Fibroblast of mammary gland (primary cell): ENCODE measurements at places on chromosomes 6 and 20.

- DNase-seq: no peak
Observed at GRCh38 chr6:149508485-149508884, 23.7 kb upstream of the ZC3H12D start.

- DNase-seq: no peak
Observed at GRCh38 chr6:73893696-73894095, 197.7 kb downstream of the CD109 start.

- DNase-seq: no peak
Observed at GRCh38 chr6:148307405-148307804, 35.2 kb upstream of the SASH1 start.

DNA sequence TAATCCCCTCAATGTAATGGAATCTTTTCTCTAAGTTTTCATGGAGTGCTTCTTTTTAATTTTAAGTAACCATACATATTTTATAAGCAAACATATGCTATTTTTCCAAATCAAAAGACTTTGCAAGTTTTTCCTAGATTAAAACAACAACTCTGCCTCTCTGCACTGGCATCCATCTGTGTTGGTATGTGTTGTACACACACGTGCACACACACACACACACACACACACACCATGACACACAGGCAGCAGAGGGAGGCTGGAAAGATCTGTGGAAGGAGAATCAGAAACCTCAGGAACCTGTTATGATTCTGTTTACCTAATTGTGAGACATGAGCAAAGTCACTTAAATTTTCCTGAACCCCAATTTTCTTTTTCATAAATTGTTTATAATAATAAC, 295.0 kb upstream of the PRDM1 start:
- no peak for DNase-seq

DNA sequence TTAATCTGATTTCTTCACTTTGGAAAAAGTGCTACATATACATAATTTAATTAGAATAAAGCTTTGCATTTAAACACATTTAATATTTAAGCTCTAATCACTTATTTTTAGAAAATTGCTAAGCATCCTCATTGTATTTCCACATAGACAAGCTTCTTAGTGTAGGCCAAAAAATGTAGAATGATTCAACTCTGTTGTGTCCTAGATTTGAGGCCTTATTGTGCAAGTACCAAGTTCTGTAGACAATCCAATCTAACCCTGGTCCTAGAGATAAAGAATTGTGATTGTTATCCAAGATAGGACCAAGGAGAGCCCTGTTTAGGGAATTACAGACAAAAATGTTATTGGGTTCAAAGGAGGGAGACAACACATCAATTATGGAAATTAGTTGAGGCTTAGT, 27.6 kb downstream of the MRAP2 start:
- no peak for DNase-seq

- DNase-seq: no peak
Observed at GRCh38 chr6:111382476-111383294, 100.3 kb downstream of the REV3L start.

GRCh38 chr6:130775411-130776012, 51.7 kb upstream of the SMLR1 start:
- peak; percentile 56 for DNase-seq

GRCh38 chr6:166925141-166925996, 31.0 kb downstream of the RNASET2 start:
- DNase-seq: no peak

DNA sequence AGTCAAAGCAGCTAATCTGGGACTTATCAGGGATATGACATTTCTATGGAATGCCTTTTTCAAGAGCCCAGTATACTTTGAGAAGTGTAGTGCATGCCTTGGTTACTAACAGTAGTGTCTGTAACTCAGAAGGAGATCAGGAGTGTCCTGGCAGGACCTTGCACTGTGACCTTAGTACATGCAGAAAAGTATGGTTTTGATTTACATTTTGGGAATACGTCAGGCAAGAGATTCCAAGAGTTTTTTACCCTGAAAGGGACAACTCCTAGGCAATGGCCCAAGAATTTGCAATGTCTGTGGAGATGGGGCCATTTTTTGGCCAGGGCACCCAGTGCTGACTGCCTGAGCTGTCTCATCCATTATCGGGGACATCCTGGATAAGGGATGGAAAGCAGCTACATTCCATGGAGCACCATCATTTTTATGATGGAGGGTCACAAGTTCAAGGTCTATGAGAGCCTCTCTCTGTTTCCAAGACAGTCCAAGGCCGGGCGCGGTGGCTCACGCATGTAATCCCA, 80.2 kb downstream of the FAM50B start:
- peak; percentile 93 for DNase-seq

GRCh38 chr6:168368936-168369335, 49.4 kb upstream of the DACT2 start:
- DNase-seq: no peak

DNA sequence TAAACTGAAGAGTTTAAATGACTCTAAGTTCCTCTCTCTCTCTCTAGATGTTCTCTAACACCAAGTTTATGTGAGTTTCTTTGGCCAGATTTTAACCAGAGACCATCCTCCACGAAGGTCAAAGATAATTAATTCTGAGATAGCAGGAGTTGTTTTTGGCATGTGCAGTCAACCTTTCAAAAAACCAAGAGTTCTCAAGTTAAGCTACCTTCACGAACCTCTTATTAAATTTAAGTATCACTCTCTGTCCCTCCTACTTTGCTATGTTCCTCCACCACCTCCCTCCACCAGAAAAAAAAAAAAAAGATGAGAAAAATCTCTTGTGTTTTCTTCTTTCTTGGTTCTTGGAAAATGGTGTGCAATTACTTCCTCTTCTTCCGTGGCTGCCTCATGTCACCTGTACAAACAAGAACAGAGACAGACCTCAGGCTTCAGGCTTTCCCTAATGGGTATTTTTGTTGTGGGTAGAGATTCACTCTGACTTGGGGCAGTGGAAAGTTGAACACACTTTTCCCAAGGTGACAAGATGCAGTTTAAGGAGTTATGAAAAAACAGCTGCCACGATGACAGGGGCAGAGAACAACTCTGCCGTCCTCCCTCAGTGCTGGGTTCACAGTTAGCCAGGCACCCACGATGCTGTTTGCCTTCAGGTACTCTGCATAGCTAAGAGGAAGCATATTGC, 64.3 kb downstream of the ADTRP start:
- no peak for DNase-seq

DNA sequence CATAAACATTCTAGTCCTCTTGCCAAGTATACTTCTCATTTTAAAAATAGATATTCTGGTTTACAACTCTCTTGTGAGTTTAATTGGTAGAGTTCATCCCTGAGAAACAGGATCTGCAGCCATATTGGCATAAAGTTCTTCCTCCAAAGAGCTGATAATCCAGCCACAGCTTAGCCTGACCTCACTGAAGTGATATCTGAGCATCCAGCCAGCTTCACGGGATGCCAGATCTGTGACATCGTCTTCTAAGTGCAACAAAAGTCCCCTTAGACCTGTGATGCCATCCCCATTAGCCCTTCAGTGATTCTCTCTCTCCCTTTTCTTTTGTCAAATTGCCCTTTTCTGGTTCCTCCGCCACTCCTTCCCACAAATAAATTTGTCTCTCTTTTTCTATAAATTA, 180.6 kb upstream of the STXBP5 start:
- no peak for DNase-seq

DNA sequence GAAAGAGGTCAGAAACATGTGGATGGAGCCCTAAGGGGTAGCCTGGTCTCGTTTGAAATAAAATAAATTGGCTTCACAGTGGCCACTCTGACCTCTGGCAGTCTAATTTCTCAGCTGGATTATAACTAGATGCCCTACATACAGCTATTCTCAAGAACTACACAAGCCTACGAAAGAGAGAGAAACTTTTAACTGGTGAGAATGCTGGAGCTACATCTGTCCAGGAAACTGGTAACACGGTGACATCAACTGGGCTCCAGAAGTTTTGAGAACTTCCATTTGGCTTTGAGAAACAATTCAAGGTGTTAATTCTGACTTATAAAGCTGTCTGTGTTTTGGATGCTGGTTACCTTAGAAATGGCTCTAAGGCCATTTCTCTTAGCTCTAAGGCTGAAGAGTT, 187.3 kb upstream of the TENT5A start:
- DNase-seq: peak; percentile 11

- peak; percentile 84 for DNase-seq
Observed at GRCh38 chr6:151391471-151392413, at the start of gene ZBTB2. ZBTB2 (minus strand) TSS chr6:151391559; CDS start chr6:151373637, 17,922 bp downstream.

GRCh38 chr6:20600831-20601230, 66.6 kb downstream of the CDKAL1 start:
- no peak for DNase-seq

DNA sequence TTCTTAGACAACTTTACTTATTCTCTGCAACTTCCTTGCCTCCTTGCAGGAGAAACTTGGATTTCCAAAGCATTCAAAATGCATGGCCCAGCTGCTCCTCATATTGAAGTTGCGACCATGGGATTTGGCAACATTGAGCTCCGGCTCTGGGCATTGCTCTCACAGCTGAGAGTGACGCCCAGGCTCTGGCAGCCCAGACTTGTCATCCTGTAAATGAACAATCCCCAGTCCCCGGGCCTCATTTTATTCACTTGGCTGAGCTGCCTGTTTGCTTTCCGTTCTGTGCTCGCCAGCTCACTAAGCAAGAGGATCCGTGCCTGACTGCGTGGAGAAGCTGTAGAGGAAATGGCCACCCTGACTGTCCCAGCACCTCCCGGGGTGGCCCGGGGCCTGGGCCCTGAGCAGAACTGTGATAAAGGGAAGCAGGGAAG, 119.5 kb upstream of the CD93 start:
- peak; percentile 36 for DNase-seq

DNA sequence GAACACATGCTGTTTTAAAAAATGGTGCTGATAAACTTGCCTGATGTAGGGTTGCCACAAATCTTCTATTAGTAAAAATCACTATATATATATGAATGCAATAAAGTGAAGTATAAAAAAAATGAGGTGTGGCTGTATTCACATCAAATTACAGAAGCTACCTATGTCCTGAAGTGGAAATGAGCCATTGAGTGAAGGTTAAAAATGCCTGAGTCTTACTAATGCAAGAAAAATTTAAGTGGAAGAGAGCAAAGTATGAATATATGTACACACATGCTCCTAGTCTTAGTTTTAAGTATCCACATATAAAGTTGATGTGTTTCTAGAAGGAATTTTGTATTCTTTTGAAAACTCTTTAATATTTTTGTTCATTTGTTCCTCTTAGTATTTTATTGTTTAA, 808.3 kb upstream of the MAN1A1 start:
- DNase-seq: no peak

DNA sequence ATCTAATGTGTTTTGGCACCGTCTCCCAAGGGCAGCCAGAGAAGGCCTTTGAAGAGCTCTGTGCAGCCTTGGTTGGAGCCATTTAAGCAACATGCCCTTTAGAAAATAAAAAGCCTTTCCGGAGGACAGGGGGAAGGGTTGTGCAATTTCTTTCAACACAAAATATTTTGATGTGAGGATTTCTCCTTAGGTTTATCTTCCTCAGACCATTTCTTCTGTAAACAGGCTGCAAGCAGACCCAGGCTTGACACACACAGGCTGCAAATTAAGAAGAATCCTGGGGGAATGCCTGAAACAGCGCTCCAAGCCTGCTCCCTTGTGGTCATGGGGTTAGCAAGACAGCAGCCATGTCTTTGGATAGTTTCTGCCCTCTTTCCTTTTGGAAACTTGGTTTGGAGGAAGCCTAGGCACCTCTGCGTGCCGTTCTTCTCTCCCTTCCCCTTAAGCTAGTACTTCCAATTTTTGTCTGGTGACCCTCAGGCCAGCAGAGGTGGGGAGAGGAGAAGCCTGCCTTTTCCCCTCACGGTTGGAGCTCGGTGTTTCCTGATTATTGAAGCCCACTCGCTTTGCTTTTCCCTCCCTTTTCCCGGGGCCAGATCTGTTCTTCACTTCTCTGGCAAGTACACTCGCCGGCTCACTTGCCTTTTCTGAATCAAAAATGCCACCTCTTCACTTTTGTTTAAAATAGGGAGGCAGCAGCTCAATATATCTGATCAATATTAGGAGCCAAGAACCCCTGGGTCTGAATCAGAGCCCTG, 39.6 kb upstream of the NOX3 start:
- DNase-seq: peak; percentile 89

DNA sequence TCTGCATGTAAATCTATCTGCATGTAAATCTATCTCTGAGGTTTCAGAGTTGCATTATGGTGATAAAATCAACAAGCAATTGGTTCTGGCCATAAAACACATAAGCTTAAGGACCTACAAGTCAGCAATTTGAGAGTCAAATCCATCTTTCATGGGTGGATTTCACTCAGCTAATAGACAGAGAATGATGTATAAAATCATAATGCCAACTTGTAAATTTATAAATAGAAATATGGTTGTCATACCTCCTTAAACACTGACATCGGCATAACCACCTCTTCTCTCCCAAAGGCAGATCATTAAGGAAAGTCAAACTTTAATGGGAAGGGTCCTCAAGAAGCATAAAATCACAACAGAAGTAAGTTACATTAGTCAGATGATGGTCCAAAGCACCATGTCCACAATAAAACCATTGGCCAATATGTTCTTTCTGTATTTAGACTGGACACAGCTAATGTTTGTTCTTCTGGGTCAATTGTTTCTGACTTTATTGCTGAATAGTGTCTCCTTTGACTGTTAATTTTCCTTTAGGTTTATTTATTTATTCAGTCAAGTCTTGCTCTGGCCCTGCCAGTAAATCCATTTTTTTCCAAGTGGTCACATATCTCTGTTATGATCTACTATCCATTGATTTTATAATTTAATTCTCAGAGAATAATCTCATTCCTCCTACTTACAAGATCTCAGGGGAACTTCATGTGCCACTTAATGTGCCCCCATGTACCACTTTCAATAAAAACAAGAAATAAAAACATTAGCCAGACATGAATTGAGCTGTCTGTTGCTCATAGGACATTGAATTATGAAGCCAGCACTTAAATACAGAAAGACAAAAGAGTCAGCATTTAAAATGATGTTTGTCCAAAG, 382.9 kb upstream of the IRAK1BP1 start:
- no peak for DNase-seq

DNA sequence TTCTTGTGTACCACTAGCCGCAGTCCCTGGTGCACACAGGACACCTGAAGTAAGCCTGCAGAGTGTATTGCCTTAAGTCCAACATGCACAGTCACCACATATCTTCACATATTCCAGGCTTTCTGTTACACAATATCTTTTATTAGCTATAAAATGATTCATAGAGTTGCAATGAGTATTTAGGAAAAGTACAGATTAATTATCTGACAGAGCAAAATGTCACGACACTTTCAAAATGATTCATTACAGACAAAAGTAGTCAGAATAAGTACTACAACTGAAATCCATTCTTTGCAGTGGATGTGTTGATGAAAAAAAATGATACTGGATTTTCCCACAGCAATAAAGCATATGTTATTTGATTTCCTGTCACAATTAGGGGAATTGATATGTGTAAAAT, 199.5 kb upstream of the ASCC3 start:
- peak; percentile 71 for DNase-seq

- DNase-seq: peak; percentile 89
Observed at GRCh38 chr6:85436411-85436810, 13.5 kb upstream of the NT5E start.

- no peak for DNase-seq
Observed at GRCh38 chr6:14260839-14261238, 143.3 kb downstream of the CD83 start.

GRCh38 chr20:33667676-33668465, 1.1 kb downstream of the ACTL10 start:
- DNase-seq: peak; percentile 79

GRCh38 chr6:137846772-137847313, 20.2 kb upstream of the TNFAIP3 start:
- no peak for DNase-seq
